ENCODE measurements at places on chromosomes 12 and 14.

- no peak for DNase-seq
Measured at GRCh38 chr12:70788774-70789173, 131.8 kb downstream of the PTPRR start.

DNA sequence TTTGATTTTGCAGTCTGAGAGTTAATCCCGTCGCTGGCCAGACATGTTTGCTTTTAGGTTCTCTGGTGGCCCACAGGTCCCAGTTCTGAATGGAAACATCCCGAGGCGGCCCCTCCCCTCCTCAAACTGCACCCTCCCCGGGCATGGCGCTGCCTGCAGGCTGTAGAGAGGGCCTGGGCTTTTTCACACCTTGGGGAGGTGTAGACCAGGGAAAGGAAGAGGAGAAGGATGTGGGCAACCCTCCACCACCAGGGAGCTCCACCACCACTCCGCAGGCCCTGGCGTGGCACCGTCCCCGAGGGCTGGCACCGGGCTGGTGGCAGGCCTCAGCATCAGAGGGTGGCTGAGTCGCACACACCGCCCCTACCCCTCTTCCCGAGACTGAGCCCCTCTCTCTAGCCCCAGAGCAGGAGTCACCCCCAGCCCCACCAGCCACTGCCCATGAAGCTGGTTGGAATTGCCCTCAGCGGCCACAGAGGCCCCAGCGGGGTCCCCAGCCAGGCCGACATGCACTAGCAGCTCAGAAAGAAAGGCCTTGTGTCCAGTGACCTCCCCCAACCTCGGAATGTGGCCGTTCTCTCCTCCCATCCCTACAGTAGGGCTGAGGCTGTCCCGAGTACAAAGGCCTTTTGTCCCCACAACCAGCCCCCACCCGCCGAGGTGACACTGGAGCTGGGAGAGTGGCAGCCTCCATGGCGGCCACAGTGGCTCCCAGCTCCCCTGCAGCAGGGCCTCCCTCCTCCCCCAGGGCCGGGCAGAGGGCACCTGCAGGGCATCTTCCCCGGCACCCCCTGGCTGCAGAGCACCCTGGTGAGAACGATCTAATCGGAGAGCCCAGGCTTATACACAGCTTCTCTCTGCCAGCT lies 23.5 kb upstream of the INF2 start:
- no peak for DNase-seq

GRCh38 chr12:24198070-24198469 lies 248.6 kb upstream of the SOX5 start:
- no peak for DNase-seq

- no peak for DNase-seq
Measured at GRCh38 chr14:98714626-98715425, 557.2 kb downstream of the BCL11B start.

DNA sequence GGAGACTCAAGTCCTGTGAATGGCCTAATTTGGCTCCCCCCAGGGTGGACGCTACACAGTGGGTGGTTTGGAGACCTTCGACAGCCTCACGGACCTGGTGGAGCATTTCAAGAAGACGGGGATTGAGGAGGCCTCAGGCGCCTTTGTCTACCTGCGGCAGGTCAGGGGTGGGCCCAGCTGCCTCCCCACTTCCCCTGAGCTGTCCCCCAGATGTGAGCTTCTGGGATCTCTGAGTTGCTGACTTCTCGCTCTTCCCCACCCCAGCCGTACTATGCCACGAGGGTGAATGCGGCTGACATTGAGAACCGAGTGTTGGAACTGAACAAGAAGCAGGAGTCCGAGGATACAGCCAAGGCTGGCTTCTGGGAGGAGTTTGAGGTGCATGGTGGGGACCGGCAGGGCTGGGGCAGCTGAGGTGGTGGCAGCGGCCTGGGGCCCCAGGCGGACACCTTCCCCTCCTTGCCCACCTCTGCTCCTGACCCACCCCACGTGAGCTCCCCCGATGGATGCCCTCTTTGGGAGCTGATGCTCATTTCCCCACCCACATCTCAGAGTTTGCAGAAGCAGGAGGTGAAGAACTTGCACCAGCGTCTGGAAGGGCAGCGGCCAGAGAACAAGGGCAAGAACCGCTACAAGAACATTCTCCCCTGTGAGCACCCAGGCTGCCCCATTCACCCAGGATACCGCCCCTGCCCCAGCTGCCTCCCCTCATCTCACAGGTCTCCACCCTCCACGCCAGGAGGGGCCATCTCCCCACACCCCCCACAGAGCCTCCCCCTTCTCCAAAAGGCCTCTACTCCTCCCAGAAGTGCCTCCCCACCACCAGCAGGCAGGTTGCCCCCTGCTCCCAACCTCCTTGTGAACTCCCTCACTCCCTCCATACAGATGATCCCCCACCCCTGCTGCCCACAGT lies 4.2 kb downstream of the PTPN6 start:
- DNase-seq: no peak

- DNase-seq: no peak
Measured at GRCh38 chr12:46718495-46718894, 107.3 kb downstream of the SLC38A4 start.

GRCh38 chr12:70617450-70617849 lies 19.8 kb downstream of the PTPRB start:
- DNase-seq: no peak

- DNase-seq: no peak
Measured at GRCh38 chr12:32379667-32380066, 19.7 kb upstream of the FGD4 start.

DNA sequence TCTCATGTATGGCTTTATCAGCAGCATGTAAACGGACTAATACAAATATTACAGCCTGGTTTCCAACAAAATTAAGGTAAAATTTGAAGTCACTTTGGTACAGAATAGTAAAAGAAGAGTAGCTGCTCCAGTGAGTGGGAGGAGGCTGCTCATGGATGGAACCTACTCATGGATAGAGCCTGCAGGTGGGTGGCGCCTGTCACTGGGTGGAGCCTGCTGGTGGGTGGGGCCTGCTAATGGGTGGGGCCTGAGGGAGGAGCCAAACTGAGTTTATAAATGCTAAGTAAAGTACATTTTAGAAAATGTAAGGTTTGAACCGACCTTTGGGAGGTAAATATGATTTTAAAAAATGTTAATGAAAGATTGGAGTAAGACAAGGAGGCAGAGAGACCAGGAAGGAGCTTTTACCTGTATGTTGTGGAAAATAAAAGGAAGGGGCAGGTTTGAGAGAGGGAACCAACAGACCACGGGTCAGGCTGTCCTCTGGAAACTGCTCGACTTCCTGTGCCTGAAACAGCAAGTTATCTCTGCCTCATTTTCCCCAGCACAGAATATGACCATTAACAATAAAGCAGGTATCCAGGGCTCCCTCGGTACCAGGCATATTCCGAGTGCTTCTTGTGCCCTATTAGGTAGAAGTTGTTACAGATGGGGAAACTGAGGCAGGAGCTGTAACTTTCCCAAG lies 55.9 kb upstream of the SEL1L start:
- no peak for DNase-seq

DNA sequence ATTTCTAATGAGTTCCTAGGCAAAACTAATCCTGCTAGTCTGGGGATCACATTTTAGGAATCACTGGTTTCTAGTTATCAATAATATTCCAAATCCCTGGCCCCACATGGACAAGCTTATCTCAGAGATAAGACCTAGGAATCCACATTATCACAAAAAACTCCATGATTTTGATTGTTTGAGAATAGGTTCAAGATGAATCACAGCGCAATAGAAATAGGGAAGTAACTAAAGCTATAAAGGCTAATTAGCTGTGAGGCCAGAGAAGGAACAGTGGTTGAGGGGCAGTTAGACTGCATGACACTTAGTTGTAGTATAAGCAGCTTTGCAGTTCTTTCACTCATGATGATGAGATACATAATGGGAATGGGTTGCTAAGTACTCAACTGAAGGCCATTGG lies 13.1 kb upstream of the ATP5F1B start:
- DNase-seq: no peak

- no peak for DNase-seq
Measured at GRCh38 chr12:47218191-47218654, 138.5 kb upstream of the AMIGO2 start.

DNA sequence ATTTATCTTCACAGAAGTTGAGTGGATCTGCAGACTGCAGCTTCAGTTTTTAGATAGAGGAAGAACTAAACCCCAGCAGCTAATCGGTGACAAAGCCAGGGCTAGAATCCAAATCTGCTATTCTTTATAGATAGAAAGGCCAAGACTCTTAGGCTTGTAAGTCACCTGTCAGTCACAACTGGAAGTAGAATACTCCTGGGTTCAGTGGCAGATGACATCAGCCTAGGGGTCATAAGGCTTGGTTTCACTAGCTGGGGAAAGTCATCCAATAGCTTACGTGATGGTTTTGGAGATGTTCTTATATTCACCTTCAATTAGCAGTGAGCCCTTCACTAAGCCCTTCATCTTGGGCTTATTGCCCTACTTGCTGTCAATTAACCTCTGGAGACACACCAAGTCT lies 93.4 kb downstream of the APAF1 start:
- no peak for DNase-seq

DNA sequence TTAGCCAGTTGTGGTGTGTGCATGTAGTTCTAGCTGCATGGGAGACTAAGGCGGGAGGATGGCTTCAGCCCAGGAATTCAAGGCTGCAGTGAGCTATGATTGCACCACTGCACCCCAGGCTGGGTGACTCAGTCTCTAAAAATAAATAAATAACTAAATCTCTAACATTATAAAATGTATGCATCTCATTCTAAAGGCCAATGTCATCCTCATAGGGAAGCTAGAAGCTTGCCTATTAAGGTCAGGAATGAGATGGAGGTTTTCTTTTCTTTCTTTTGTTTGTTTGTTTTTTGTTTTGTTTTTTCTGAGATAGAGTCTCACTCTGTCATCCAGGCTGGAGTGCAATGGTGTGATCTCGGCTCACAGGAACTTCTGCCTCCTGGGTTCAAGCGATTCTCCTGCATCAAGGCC lies 48.8 kb upstream of the PAPLN start:
- DNase-seq: no peak

DNA sequence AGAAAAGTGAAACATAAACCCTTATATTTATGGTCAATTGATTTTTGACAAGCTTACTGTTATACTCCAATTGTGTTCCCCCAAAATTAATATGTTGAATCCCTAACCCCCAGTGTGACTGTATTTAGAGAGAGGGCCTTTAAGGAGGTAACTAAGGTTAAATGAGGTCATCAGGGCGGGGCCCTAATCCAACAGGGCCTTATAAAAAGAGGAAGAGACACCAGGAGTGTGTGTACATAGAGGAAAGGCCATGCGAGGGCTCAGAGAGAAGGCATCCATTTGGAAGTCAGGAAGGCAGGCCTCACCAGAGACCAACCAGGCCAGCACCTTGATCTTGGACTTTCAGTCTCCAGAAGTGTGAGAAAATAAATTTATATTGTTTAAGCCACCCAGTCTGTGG lies 6.5 kb upstream of the VTI1B start:
- no peak for DNase-seq

- no peak for DNase-seq
Measured at GRCh38 chr14:62130441-62130840, 368.2 kb downstream of the SNAPC1 start.

GRCh38 chr12:108572166-108572790 lies 9.9 kb downstream of the ISCU start:
- DNase-seq: no peak

- DNase-seq: no peak
Measured at GRCh38 chr12:108326254-108326750, 12.8 kb downstream of the CMKLR1 start.

DNA sequence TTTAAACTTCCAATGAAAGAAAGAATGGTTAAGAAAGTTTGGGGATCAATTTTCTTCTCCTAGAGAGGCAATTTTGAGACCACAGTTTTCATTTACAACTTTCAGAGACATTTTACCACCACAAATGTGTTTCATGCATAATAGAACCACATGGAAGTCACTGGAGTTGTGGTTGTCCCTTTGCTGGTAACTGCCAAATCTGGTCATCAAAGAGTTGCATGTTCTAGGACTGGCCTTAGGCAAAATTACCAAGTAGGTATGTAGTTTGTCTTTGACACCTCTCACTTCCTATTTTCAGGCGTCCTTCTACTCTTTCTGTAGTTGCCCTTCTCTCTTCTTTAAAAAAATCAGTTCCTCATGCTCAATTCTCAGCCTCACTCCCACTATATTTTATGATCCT lies 54.3 kb upstream of the TMX1 start:
- no peak for DNase-seq

DNA sequence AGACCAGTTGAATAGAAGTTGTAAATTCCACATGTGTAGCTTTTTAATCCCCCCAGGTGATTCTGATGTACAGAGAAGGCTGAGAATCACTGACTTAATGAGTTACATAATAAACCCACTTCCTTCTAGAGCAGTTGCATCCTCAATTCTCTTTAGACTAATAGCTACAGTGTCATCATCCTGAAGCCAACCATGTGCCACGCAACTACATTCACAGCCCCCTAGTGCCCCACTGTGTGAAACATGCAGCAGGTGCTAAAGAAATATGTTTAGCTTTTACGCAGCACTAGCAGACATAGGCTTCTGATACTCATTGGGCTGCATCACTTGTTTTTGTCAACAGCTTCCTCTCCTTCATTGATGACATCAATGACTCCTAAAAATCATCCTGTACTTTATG lies 1168.3 kb downstream of the BCL11B start:
- DNase-seq: no peak

DNA sequence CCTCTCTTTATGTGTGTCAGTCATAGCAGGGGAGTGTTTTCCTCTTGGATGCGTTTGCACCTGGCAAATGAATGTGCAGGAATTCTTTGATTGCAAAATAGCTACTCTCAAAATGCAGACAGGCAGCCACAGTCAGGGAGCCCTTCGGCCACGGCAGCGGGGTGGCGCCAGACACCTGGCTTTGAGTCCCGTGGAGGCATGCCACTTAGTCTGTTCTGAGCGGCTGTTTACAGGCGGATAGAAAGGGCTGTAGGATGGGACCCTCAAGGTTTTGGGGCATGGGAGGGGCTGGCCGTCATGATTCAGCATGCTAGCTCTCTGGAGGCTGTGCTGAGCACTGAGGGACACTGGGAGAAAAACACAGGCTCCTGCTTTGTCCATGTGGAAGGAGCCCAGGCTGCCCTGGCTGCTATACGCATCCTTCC lies 117.1 kb downstream of the SLC25A47 start:
- DNase-seq: no peak

- no peak for DNase-seq
Measured at GRCh38 chr12:91222746-91223145, 40.1 kb upstream of the DCN start.

DNA sequence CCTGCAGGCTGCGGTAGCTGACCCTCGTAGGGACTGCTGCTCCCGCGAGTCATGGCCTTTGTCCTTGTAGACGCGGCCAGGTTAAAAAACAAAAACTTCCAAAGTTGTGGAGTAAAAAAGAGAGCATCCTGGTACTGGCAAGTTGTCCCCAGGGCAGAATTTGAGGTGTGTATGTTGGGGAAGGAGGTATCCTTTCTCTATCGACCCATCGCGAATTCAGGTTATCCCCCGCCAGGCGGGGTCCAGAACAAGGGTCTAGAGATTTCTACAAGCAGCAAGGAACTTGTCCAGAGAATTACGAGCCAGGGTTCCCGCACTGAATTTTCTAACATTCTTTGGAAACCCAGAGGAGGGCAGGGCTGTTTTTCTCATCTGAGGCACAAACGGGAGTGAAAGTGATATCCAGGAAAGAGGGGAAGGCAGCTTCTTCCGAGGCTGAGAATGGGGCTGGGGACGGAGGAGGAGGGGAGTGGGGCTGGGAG lies 16.3 kb downstream of the TBX3 start:
- no peak for DNase-seq

Data from GDM1 (cell line).